ENCODE measurements at places on chromosomes 6 and 20.

- no peak for DNase-seq
Observed at GRCh38 chr6:128807577-128807976, 75.4 kb upstream of the LAMA2 start.

DNA sequence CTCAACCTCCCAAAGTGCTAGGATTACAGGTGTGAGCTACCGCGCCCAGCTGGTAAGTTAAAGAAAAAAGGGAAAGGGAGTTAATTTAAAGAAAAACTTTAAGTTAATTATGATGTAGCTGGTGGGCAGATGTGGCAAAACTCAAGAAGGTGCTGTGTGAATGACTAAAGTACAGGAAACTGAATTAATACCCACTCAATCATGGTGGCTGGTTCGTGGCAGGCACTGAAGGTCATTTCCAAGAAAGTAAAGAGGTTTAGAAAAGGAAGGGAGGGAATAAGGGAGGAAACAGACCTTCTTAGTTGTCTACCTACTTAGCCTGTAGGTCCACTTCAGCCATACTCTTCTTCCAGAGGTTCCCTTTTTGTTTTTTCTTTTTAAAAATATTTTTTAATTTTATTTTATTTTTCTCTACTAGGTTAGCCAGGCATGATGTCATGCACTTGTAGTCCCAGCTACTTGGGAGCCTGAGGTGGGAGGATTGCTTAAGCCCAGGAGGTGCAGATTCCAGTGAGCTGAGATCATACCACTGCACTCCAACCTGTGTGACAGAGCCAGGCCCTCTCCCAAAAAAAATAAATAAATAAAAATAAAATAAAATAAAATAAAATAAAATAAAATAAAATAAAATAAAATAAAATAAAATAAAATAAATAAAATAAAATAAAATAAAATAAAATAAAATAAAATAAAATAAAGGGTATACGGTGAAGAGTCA lies 11.9 kb upstream of the TGM3 start:
- DNase-seq, result no peak

GRCh38 chr6:153090241-153090930 lies 40.7 kb downstream of the RGS17 start:
- DNase-seq, result no peak

DNA sequence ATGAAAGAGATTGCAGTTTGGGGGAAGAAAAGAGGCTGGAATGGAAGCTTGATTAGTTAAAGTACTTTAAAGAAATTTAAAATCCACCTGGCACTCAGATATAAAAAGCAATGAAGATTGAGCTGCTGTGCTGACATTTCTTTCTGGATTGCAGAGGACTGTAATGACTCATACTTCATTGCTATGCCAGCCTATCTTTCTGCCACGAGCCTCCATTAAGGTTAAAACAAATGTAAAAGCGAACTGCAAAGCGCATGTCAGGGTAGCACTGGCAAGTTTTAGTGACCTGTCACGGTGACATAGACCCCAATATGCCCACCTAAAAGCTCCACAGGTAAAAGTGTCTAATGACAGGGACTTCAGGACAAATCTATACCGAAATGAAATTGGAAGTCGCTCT lies 449.6 kb downstream of the C6orf118 start:
- no peak for DNase-seq

DNA sequence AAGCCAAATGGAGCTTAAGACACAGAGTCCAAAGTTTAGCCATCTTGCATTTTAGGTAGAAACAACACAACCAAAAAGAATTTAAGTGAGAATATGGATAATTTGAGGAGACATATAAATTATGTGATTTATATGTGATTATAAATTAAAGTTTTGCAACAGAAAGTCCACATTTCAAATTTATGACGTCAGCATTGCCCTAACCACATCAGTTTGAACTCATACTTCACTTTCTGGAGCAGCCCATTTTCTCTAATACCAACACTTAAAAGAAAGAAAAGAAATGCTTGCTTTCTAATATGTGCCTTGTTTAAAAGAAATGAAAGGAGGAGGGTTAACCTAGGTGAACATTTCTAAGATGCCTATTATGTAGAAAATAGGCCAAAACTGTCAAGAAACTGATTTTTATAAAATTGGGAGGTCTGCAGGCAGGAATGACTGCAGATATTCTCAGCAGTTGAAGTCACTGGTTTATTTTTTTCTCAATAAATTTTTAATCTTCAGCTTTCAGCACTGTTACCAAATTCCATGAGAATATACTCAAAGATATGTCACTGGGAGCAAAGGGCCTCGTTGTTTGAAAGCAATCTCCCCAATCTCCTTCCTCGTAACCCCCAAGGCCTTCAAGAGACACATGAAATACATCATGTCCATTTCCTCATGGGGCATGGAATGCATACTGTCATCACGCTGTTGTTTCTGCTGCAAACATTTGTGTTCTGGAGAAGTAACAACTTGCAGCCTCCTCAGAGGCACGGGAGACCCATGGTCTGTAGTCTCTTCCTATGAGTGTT lies 137.8 kb downstream of the SOD2 start:
- no peak for DNase-seq

GRCh38 chr6:119669221-119669620 lies 319.7 kb upstream of the MAN1A1 start:
- DNase-seq, result no peak

DNA sequence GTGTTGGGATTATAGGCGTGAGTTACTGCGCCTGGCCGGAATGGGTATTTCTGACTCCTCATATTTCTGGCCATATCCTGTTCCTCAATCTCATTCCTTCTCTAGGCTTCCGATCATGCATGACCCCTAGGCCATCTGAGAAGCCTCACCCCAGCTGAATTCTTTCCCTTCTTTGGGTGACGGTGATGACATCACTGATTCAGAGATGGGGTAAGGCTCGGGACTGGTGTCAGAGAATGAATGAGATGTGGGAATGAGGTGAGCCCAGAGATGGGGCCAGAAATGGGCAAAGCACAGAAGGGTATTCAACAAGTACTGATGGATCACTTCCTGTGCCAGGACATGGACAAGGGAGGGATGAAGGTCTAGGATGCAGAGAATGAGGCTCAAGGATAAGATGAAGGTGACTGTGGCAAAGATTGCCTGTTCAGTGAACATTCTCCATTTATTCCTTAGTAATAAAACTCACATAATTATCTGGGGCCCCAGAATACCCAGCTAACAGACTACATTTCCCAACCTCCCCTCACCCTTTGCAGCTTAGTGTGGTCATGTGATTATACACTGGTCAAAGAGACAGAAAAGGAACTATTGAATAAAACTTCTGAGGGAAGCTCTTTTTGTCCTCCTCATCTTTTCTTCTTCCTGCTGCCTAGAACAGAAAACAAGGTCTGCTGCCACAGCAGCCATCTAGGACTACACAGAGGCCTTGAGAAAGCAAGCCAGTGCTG lies 39.6 kb downstream of the KIAA0319 start:
- DNase-seq, result no peak

DNA sequence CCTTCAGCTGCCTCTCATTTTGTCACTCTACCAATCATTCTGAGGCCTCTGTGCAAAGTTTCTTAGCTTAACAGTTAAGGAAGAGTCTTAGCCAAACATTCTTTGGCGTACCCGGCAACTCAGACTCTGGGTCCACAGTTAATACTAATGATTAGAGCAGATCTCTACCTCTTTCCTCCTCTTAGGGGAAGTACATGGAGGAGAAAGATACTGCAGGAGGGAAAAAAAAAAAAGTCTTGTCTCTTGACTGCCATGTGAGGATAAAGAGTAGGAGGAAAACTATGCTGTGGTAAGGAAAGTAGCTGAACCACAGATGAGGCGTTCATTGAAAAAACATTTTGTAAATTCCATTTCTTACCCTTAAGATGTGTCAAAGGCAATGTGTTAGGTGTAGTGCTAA lies 44.0 kb upstream of the MARCKS start:
- DNase-seq, result no peak
